DMS 273 treated with DMSO at 0.1 percent for 48 hours (cell line): ENCODE measurements at places on chromosomes 4 and X.

GRCh38 chrX:9899640-9900111 lies 67.5 kb upstream of the CLDN34 start:
- DNase-seq, result no peak

GRCh38 chr4:169810325-169811323 lies 52.9 kb upstream of the HPF1 start:
- DNase-seq, result peak; percentile 38

- no peak for DNase-seq
Measured at GRCh38 chr4:102683881-102684609, 76.7 kb downstream of the MANBA start.

- DNase-seq, result peak; percentile 90
Measured at GRCh38 chrX:134718105-134718965, 60.1 kb upstream of the PLAC1 start.

GRCh38 chrX:24443918-24444317 lies 21.2 kb upstream of the PDK3 start:
- no peak for DNase-seq

GRCh38 chrX:84666086-84666485 lies 163.8 kb upstream of the HDX start:
- no peak for DNase-seq

- DNase-seq, result no peak
Measured at GRCh38 chr4:180530787-180531186, 1712.4 kb upstream of the TENM3 start.

GRCh38 chrX:7134981-7135380 lies 12.5 kb upstream of the STS start:
- no peak for DNase-seq

DNA sequence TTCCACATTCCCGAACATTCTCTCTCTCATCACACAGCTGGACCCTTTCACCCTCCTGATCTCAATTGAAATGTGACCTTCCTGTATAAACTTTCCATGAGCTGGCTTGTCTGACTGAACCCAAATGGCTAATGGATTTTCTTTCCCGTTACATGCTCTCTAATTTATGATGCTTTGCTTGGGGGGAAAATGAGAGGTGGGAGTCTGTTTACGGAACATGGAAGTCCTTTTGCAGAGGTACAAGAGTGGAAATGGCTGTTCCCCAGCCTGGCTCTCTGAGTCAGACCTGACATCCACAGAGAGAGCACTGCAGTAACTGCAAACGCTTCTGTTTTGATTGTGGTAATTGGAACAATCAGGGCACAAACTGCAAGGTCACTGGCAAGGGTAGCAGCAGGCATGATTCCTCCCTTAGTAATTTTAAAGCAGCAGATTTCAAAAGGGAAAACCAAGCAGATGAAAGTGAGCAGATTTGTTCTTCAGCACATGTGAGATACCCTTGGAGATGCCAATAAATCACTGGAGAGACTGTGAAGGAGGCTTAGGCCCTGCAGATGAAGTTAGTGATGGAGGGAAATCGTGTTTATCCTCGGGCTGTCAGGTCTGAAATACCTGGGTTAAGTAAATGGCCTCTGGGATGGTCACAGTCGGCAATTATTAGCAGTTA lies 83.9 kb downstream of the SNCA start:
- DNase-seq, result no peak

GRCh38 chr4:7210824-7211223 lies 18.5 kb downstream of the SORCS2 start:
- no peak for DNase-seq

DNA sequence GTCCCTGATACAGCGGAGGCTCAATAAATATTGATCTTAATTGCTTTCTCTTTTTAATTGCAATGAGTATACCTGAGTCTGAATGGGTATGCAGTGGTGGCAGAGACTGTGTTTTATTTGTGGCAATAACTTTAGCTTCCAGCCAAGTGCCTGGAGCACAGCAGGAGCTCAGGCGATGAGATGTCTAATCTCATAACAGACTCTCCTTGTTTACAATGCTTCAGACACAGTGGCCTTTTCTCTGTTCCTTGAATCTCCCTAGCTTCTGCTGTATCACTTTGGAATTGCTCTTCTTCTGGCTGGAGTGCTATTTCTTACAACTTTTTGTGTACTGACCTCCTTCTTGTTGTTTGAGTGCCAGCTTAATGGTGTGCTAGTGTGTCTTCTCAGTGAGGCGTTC lies 91.5 kb upstream of the UNC5C start:
- DNase-seq, result no peak

- DNase-seq, result no peak
Measured at GRCh38 chr4:139987502-139987850, 166.5 kb downstream of the MAML3 start.

DNA sequence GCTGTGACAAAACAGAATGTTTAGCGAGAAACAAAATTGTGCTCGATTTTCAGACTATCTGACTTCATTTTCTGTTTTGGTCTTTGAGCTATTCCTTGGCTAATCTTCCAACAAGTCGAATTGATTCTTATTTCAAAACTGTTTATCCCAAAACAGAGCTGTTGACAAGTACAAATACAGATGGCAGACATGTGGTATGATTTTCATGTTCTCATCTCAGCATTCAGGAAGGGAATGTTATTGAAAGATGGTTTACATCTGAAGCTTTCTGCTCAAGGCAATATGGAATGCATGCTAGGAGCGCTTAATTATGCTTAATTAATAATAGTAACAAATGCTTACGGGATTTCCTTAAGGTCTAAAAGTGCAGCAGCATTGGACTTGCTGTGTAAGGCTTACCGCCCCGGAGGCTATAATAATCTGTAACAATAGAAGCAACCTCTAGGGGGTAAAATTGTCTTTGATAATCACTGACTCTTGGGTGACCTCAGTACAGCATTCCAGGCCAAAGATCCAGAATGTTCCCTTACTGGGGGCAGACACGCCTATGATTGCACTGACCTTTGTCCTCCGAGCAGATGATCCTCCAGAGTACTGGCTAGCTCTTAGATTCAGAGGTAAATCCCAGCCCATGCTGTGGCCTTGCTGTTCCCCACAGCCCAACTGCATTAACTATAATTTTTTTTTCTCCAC lies 16.4 kb downstream of the LSM6 start:
- DNase-seq, result no peak

GRCh38 chr4:132818091-132818490 lies 331.0 kb upstream of the PCDH10 start:
- no peak for DNase-seq

GRCh38 chr4:54225598-54226403 lies 3.3 kb upstream of the PDGFRA start:
- no peak for DNase-seq

DNA sequence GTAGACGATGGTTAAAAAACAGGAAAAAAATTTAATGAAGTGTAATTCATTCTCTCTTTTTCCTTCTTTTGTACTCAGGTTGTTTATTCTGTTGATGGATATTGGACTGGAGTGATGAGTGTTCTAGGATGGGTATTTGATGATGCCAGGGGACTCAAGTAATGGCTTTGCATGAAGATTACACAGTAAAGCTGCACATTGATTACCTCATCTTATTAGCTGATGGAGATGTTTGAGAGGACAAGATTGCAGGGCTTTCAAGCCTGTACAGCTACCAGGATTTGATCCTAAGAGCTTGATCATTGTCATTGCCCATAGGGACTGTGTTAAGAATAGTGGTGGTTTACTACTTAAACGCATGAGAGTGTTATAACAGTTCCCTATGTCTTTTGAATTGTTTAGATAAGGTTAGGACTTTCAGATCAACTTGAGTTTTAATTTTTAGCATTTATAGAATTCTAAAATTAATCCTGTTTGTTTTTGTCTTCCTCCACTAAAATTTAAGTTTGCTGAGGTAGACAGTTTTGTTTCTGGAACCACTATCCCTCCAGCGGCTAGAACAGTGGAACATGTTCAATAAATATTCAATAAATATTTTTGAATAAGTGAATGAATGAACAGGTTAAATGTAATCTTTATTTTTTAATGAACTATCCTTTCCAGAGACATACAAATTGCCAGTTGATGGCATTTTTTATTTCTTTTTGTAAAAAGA lies 58.2 kb downstream of the GAB1 start:
- no peak for DNase-seq

- DNase-seq, result no peak
Measured at GRCh38 chr4:147578051-147578476, 39.1 kb upstream of the TMEM184C start.

- peak; percentile 79 for DNase-seq
Measured at GRCh38 chr4:140151699-140152012, 2.3 kb downstream of the MAML3 start.

DNA sequence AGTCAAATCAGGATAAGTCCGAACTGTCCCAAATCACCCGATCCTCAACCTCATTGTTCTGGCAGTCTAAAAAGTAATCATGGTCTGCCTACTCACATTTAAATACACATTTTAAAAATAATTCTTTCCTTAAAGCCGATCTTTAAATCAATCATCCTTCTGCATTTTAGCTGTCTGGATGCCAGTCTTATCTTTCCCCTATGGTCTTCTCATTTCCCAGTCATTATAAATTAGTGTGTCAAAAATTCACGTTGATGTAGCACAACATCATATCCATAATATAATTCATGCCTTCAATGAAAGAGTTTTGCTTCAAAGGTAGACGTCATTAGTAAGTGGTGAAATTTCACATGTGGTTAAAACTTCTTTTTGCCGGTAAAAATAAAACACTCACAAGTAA lies 108.1 kb upstream of the FRG1 start:
- DNase-seq, result no peak

- DNase-seq, result no peak
Measured at GRCh38 chrX:78923198-78924015, 21.8 kb upstream of the P2RY10 start.

GRCh38 chr4:5166377-5166776 lies 115.1 kb downstream of the STK32B start:
- DNase-seq, result no peak

DNA sequence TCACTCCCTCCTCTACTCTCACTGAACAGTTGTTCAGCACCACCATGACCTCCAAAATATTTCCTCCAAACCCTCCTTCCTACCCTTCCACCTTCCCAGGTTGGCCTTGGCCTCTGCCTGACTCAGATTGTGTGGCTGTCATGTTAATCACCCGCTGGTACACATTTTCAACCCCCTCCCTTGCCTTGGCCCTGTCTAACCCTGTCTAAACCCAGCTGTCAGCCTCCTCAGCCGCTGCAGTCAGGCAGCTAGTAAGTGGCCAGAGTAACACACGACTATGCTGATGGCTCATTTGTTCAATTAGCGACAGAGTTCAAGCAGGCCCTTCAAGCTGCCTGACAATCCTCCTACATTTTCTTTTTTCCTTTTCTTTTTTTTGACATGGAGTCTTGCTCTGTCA lies 18.0 kb downstream of the ING2 start:
- no peak for DNase-seq

DNA sequence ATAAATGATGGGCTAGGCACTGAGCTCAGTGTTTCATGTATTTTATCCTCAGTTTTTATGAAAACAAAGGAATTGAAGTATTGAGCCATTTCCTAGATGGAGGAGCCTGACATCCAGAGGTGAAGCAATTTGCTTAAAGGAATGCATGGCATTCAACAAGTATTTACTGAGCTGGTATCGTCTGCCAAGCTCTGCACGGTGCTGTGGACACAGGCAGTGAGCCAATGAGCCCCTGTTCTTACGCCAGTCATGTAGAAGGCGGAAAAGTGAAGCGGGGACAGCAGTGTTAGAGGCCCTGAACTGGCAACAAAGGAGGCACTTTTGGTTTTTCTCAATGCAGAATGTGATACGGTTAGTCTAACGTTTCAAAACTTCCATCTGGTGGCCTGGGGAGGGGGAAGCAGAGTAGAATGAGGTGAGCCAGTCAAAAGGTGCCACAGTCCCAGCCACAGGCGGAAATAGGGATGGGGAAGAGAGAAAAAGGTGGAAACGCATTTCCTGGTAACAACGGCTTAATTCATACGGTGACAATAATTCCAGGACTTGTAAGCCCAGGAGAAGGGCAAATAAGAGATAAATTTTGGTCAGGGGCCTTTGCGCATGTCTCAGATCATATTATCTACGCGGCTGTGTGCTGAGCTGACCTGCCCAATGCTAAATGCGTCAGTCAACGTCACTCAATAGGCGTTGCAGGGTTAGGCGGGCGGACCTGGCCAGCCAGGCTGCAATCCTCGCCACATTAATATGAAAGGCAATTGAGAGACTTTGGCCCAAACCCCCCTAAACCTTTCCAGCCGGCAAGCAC lies 133.9 kb downstream of the AFAP1 start:
- DNase-seq, result no peak

GRCh38 chr4:73234712-73235111 lies 23.9 kb downstream of the ANKRD17 start:
- DNase-seq, result no peak

GRCh38 chrX:140273921-140274320 lies 230.9 kb downstream of the SOX3 start:
- no peak for DNase-seq

DNA sequence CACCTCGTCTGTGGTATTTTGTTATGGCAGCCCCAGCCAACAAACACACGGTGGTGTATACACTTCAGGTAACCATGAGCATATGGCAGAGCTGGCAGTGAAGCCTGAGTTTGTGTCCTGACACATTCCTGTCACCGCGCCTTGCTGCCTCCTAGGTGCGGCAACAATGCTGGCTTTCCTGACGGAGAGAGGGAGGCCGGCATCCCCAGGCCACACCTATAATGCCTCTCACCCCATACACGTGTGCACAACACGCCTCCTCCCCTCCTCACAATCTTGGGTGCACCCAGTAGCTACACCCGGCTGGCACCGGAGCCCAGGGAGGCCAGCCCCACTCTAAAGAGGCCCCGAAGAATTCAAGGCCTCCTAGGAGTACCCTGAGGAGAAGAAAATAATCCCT lies 158.5 kb downstream of the NSUN7 start:
- DNase-seq, result no peak

- no peak for DNase-seq
Measured at GRCh38 chr4:83171436-83172039, 57.0 kb upstream of the PLAC8 start.

- no peak for DNase-seq
Measured at GRCh38 chr4:94397635-94398034, 54.1 kb upstream of the PDLIM5 start.

DNA sequence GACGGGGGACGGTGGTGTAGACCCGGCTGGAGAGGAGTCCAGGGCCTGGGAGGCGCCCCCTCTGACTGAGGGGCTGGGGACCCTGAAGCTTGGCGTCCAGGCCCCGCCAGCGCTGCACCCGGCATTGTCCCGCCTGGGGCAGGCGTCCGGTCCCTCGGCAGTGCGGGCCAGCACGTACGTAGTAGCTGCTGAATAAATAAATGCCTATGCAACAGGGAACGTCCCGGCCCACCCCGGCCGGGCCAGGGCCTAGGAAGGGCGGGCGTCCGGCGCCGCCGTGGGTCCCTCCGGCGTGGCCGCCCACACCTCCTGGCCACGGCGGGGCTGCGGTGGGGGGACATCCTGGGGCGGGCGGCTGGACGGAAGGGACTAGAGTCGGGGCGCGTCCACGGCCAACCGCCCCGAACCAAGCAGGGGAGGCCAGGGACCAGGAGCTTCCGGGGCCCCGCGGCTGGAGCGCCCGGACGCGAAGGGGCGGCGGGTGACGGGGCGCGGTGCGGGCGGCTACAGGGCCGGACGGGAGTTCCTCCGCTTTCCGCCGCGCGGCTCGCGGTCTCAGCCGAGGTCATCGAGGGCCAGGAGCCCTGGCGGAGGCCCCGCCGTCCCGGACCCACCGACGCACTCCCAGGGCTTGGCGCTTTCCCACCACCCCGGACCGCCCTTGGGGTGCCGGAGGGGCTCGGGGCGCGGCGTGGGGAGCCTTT lies 886 bp upstream of the WWC2 start:
- no peak for DNase-seq
